Stimulated activated naive CD8-positive, alpha-beta T cell treated with anti-CD3 and anti-CD28 coated beads, Interleukin-15, Interleukin-2, amounts not matched to agents 100 U/mL and 50 U/mL, for 24 hours (primary cell): ENCODE measurements at places on chromosomes 16 and 17.

DNA sequence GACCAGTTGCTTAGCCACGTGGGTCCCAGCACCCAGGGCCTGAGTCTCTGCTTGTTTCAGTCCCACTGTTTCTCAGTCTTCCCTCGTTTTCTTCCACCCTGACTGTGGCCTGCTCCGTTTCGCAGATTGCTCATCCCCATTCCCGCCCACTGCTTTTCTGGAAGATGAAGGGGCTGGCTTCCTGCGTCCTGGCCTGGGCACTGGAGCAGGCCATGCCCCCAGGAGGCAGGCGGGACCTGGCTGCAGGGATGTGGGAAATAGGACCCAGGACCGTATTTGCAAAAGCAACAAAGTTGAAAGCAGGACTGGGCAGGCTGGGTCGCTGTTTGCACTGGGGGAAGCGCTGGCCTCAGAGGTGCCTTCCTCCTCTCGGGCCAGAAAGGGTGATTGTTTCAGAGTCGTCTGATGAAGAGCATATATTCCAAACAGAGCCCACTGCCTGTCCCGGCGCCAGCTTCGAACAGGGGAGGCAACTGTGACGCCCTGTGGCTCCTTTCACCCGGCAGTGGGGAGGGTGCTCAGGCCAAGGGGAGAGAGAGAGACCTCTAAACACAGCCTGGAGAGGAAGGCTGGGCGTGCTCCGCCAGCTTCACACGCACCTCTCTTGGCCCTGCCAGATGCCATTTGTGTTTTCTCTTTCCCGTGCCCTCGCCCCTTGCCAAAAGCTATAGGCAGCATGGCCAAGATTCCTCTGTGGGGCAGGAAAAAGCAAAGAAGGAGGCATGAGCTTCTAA is 108.6 kb downstream of the CMIP start:
- DNase-seq, result no peak

GRCh38 chr17:42704837-42705494 is 22.6 kb downstream of the CNTNAP1 start:
- DNase-seq, result peak; percentile 51

- DNase-seq, result no peak
Measured at GRCh38 chr17:77892469-77893143, 65.9 kb upstream of the TNRC6C start.

DNA sequence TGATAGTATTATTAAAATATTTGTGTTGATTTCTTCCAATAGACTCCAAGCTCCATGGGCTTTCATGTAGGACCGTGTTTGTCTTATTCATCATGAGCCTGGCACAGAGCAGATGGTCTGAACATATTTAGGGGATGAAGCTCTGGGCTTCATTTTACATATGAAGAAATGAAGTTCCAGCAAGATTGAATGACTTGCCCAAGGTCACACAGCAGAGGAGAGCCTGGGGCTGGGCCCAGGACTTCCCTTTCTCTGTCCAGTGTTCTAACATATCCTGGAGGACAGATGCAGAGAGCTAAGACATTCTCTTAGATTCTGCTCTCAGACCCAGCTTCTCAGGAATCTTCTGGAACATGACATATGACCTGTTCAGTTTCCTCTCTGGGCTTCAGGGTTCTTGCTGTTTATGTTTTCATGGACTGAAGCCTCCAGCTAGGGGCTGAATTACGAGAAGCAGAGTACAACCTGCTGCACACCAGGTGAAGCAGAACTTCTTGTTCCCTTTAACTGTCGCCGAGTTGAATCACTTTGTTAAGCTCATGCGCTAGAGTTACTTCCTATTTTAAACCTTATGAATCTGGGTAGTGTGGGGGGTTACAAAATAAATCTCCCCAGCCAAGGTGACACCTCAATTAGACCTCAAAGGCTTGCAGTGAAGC is 53.6 kb downstream of the GPRC5B start:
- DNase-seq, result no peak
